ENCODE measurements at places on chromosomes 6 and 20. TPM values are rescaled to one million over a fixed set of nuclear protein-coding genes. Genes with fewer than 3 reads are reported as not detected.

DNA sequence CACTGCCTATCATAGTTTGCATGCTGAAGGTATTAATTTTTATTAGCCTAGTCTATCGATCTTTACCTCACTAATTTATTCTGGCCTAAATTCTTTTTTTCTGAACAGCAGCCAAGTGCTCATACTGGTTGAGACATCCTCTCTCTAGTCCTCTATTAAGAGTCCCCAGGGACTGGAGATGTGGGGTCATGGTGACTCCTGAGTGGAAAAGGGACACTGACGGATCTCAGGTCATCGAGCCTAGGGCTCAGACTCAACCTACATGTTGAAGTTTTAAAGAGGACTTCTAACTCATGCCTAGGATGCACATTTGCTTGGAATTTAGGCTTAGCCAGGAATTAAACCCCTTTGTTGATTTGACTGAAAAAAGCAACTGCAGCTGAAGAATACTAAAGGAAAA, 378.1 kb downstream of the BTBD9 start:
- no peak for DNase-seq

GRCh38 chr20:50190251-50191064, at the start of gene CEBPB:
Gene CEBPB (plus strand): TSS chr20:50190830. CDS start chr20:50191034, 204 bp downstream.
- DNase-seq, result peak; percentile 66

The BPIFB4 gene
- not detected for polyA plus RNA-seq

DNA sequence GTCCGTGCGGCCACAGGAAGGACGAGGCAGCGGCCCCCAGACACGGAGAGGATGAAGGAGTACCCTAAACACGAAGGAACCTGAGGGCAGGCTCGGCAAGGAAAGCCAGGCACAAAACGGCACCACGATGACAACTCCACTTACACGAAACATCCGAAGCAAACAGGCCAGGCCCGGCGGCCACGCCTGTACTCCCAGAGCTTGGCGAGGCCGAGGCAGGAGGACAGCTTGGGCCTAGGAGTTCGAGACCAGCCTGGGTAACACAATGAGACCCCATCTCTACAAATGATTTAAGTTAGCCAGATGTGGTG, 13.4 kb downstream of the KCNQ2 start:
- no peak for DNase-seq

DNA sequence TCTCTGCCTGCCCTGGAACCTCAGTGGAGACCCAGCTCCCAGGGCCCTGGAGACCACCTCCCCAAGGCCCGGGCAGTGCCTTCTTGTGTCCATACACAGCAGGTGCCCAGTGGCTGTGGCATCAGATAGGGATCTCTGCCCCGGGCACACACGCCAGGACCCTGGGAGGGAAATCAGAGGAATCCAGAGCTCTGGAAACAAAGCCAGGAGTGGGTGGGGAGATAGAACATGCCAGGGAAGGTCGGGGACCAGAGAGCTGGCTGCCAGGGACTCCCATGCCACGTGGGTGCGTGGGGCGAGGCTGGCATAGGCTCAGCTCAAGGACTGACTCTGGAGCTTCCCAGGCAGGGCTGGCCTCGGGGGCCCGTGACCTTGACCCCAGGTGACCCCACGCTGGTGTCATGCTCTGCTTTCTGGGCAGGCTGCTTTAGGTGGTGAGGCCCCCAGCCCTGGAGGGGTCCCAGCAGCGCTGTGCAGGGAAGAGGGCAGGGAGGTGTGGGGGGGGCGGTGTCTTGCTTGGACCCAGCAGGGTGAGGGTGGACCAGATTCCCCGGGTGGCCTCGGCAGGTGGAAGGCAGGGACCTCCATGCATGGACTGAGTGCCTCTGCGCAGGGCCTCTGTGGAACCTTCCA, 17.6 kb upstream of the GATA5 start:
- no peak for DNase-seq

The ABRACL gene
- polyA plus RNA-seq, result 54.3 TPM

GRCh38 chr6:37259191-37259590, 1.2 kb upstream of the TMEM217 start:
- DNase-seq, result no peak

- DNase-seq, result no peak
These were observed 648.5 kb downstream of the RNF144B start for GRCh38 chr6:19035461-19036195.

The PSMB9 gene
- 8.0 TPM for polyA plus RNA-seq

The EFCAB8 gene
- not detected for polyA plus RNA-seq

- DNase-seq, result no peak
These were observed 103.7 kb downstream of the SNAP25 start for GRCh38 chr20:10322073-10323012.

DNA sequence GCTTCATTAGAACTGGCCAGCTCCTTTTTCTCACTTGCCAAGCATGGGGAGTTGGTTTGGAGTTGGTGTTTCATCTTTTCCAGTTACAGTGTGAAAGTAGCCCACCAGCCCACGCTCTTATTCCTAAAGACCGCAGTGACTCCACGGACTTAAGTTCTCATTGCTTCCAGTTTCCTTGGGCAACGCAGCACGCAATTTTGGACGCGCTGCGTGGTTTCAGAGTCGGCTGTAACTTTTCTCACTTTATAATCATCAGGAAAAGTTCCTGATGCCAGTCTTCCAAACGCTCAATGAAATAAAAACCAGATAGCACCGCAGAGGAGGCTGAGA, 381 bp upstream of the PEX7 start:
- no peak for DNase-seq

GRCh38 chr6:135675862-135676261, 175.6 kb upstream of the PDE7B start:
- no peak for DNase-seq

DNA sequence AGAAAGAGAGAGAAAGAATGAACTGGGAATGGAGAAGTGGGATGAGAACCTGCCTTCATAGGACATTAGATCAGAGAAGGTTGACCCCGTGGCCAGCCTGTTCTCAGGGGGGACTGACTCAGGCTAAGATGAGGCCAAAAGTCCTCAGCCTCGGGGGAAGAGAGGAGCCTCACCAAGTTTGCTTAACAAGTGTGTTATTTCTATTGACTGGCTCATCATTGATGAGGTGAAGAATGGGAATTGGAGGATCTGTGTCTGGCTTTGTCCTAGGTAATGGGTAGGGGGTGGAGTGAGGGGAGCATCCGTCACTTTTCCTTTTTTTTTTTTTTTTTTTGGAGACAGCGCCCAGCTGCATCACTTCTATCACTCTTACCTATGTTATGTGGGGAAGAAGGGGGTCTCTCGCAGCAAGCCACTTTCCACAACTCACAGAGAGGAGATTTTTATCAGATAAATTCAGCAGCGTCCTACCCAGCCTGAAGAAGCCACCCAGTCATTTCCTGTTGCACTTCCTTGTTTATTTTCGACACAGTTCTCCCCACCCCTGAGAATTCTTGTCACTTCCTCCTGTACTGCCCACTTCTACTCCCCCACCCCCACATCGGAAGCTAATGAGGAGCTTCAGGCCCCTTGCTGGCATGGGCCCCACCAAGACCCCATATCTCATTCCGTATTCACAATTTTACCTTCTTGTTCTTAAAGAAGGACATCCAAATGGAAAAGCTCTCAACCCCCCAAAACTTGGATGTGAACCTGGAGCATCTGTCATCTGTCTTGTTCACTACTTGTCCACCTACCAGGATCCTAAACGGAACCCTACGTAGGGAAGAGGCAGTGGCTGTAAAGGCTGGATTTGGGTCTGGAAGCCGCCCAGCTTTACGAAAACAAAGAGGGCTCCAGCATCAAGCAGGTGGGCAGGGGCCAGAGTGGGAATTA, 2.8 kb upstream of the RNASET2 start:
- DNase-seq, result no peak

- DNase-seq, result no peak
These were observed 33.1 kb upstream of the RNF8 start for GRCh38 chr6:37320646-37321045.

Measured in right renal cortex interstitium (tissue), 3 donors.